ENCODE measurements at places on chromosomes 7 and 10.

DNA sequence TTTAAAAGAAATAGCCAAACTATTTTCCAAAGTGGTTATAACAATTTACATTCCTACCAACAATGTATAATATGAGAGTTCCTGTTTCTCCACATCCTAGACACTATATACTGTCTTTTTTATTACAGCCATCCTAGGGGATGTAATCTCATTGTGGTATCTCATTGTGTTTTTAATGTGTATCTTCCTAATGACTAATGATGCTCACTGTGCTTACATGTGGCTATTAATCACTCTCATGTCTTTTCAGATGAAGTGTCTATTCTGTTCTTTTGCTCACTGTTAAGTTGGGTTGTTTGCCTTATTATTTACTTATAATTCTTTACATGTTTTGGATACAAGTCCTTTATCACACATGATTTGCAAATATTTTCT is 71.8 kb downstream of the ZNF438 start:
- DNase-seq: no peak

GRCh38 chr7:150801242-150801945 is 825 bp downstream of the TMEM176A start:
- peak; percentile 7 for DNase-seq

- no peak for DNase-seq
Measured at GRCh38 chr10:130744631-130745030, 566.9 kb downstream of the TCERG1L start.

GRCh38 chr7:51027106-51027934 is 244.6 kb upstream of the GRB10 start:
- no peak for DNase-seq

DNA sequence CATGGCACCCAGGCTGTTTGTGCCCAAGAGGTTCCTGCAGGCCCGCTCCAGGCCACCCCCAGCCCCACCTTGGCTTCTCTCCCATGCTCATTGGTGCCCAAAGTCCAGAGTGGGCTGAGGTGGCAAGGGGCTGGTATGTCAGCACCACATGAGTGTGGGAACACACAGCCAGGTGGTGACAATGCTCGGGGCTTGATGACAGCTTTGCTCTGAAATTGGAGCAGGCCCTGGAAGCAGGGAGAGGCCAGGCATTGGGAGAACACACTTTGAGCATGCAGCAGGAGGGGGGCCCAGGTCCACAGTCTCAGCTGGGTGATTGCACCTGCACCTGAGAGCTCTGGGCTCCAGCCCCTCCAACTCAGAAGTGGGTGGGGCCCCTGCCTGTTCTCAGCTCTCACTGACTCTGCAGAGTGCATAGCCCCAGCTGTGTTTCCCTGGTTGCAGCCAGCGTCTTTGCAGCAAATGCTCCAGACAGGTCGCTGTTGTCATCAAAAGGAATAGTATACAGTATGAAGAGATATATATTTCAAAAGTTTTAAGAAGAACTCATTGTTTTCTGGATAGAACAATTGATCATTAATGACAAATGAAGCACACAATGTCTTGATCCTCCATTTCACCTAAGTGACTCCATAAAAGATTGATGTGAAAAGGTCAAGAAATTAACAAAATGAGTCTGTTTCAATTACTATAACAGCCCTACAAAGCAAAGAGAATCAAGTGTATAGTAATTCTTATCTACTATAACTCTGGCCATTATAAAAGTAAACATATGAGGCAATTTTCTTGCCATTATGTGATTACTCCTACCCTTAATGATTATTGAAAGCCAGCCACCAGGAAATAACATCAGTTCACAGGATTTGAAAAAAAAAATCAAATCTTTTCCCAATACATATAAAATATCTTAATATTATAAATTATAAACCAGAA is 848.1 kb downstream of the PCDH15 start:
- DNase-seq: no peak

GRCh38 chr10:128438417-128439063 is 312.3 kb upstream of the MKI67 start:
- no peak for DNase-seq

- no peak for DNase-seq
Measured at GRCh38 chr7:151761231-151761630, 115.7 kb downstream of the PRKAG2 start.
